ENCODE measurements at places on chromosomes 16 and 17.

DNA sequence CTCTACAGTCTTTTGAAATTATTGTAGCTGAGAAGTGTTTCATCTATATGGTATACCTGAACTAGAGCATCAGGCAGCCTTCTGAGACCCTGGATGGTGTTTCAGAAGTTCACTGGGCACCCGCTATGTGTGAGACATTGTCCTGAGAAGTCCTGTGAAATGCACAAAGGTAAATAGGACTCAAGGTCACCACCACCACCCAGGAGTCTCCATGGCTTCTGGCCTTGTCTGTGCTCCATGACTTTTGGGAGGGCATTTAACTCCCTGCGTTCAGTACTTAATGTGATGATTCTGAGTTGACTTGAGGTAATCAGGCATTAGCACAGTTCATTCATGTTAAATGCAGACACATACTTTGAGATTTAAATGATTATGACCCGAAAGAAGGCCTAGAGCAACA is 1.1 kb downstream of the MLYCD start:
- DNase-seq: no peak

DNA sequence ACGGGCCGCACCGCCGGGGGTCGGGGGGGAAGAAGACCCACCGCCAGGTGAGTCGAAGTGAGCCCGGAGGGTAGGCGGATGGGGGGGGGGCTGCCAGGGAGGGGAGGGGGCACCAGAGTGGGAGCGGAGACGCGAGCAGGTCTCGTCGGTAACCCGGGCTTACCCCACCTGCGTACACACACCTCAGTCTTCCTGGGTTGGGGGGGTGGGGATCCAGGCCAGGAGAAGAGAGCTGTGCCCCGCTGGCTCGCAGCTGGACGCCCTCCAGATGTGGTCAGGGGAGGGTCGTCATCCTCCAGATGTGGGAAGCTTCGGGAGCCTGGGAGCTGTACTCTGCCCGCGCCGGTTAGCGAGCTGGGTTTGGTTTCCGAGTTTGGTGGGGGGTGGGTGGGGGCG is 1.2 kb downstream of the CACNA1G start:
- DNase-seq: no peak

- no peak for DNase-seq
Observed at GRCh38 chr16:4212934-4213296, 29.0 kb downstream of the SRL start.

DNA sequence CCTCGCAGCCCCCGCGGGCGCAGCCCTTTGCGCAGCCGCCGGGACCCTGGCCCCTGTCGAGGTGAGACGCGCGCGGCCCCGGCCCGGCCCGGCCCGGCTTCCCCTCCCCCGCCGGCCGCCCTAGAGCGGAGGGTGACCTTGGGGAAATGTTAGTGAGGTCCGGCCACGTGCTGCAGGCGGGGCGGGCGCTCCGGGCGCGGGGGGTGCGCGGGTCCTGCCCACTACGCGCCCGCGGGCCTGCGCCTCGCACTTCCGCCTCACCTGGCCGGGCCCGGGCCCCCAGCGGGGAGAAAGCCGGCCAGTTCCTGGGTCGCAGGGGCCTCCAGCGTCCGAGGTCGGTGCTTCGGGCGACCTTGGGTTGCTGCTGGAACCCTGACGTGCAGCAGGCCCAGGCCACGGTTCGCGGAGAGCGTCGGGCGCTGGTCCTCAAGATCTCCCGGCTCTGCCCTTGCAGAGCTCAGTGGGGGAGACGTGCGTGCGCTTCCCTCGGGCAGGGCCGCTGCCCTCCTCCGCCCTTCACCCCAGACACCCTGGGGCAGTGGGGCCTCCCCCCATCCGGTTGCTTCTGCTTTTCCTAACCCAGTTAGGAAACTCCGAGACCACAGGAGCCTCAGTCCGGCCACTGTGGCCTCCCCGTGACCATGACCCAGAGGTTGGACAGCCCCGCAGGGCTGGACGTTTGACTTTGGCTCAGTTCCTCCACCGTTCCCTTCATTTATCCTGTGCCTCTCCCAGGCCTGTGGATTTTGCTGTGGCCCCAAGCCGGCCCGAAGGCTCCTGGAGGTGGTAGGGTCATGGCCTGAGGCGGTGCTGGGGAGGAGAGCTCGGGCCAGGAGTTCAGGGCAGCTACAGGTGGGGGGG is 791 bp downstream of the MCRIP2 start:
- peak; percentile 39 for DNase-seq

DNA sequence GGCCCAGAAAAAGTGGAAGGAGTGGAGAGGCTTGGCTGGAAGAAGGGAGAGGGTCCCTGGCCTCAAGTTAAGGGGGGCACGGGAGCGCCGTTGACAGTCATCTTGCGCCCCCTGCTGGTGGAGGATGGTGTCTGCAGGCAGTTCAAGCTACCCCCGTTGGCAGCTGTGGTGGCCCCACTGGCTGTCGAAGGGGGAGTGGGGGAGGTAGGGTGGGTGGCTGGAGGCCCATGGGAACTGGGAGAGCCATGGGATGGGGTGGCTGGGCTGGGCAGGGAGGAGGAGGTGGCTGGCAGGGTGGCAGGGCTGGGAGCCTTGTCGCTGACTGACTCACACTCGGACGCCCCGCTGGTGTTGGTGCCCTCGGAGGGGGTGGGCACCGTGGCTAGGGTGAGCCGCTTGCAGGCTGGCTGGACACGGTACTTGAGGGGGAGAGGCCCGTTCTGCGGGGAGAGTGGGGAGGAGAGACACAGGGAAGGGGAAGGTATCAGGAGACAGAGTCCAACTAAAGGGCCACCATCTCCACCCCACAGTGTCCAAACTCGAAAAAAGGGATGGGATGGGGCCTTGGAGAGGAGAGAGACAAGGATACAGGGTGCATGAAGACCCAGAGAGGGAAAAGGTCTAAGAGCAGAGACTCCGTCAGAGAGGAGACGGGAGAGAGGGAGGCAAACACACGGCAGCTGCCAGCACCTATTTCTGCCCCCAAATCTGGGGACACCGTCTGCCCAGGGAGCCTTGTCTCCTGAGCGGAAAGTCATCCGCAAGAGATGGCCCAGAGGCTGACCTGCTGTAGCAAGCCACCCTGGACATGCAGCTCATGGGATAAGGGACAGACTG is 5.2 kb downstream of the CISD3 start:
- DNase-seq: peak; percentile 76

DNA sequence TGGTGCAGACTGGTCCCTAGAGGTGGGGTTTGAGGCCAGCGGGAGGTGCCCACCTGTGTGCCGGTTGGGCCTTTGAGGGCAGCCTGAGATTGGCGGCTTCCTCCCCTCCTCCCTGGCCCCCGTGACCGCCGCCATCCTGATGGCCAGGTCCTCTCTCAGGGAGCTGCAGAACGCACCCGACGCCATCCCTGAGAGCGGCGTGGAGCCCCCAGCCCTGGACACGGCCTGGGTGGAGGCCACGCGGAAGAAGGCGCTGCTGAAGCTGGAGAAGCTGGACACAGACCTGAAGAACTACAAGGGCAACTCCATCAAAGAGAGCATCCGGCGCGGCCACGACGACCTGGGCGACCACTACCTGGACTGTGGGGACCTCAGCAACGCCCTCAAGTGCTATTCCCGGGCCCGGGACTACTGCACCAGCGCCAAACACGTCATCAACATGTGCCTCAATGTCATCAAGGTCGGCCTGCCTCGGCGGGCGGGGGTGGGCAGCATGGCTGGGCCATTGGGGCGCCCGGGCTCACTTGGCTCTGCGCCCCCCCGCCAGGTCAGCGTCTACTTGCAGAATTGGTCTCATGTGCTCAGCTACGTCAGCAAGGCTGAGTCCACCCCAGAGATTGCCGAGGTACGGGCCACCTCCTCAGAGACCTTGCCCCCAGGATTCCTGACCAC is 2.8 kb downstream of the GPS1 start:
- no peak for DNase-seq

GRCh38 chr17:64741038-64741641 is 79.0 kb upstream of the SMURF2 start:
- no peak for DNase-seq

- DNase-seq: no peak
Observed at GRCh38 chr17:57920916-57921703, 34.1 kb downstream of the CUEDC1 start.

DNA sequence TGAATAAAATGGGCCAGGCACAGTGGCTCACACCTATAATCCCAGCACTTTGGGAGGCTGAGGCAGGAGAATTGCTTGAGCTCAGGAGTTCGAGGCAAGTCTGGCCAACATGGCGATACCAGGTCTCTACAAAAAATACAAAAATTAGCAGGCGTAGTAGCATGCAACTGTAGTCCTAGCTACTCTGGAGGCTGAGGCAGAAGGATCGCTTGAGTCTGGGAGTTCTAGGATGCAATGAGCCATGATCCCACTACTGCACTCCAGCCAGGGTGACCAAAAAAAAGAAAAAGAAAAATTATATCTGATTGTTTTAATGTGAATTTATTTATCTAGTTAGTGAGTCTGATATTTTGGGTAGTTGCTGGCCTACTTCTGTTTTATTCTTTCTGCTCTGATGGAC is 7.0 kb downstream of the IL34 start:
- no peak for DNase-seq

GRCh38 chr17:59311051-59311468 is 20.4 kb upstream of the YPEL2 start:
- peak; percentile 25 for DNase-seq

- DNase-seq: peak; percentile 97
Observed at GRCh38 chr17:63848834-63849689, 6.6 kb upstream of the SMARCD2 start.

DNA sequence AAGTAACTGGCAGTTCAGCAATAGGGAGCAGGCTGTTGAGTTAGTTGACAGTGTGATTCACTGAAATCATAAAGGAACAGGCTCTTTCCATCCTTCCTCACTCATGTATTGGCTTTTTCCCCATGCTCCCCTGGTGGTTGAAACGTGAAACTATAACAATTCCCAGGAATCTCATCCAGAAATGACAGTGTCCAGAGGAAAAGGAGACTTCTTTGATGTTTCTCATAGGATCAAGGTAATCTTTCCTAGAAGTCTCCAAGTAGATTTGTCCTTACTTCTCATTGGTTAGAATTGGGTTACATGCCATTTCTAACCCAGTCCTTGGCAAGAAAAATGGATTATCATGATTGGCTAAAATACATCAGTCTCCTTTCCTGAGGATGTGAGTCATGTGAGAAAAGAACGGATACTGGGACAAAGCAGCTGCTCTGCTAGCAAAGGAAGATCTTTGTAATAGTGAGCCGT is 14.4 kb downstream of the TTC19 start:
- no peak for DNase-seq

DNA sequence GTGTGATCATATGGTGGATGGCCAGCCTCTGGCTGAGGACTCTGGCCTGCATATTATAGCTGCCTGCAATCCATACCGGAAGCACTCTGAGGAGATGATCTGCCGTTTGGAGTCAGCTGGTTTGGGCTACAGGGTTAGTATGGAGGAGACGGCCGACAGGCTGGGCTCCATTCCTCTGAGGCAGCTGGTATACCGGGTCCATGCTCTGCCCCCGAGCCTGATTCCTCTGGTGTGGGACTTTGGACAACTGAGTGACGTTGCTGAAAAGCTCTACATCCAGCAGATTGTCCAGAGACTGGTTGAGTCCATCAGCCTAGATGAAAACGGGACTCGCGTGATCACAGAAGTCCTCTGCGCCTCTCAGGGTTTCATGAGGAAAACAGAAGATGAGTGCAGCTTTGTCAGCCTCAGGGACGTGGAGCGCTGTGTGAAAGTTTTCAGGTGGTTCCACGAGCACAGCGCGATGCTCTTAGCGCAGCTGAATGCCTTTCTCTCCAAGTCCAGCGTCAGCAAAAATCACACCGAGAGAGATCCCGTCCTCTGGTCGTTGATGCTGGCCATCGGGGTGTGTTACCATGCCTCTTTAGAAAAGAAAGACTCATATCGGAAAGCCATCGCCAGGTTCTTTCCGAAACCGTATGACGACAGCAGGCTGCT is 69.0 kb upstream of the ENDOV start:
- no peak for DNase-seq

- DNase-seq: peak; percentile 67
Observed at GRCh38 chr16:20763461-20764232, at the start of gene ACSM3. Gene ACSM3, plus strand, starts transcription at chr16:20764014. Its CDS starts 6,021 bp downstream, at chr16:20770035.

DNA sequence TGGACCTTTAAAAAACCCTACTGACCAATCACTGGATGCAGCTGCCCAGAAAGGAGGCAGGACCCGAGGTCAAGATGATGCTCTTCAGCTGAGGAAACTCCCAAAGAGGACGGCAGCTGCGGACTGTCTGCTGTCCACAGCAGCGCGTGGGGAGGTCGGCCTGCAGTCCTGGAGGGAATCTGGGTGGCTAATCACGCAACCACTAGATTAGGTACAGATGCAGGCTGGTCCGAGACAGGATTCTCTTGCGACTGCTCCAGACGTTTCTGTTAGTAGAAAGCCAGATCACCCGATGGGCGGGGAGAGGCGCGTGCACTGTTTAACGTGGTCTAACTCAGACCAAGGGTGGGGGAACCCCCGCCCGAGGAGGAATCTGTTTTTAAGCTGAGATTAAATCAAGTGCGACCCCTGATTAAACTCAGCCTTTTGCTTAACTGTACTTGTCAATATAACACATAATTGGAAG is 8.8 kb downstream of the CTRB2 start:
- no peak for DNase-seq

DNA sequence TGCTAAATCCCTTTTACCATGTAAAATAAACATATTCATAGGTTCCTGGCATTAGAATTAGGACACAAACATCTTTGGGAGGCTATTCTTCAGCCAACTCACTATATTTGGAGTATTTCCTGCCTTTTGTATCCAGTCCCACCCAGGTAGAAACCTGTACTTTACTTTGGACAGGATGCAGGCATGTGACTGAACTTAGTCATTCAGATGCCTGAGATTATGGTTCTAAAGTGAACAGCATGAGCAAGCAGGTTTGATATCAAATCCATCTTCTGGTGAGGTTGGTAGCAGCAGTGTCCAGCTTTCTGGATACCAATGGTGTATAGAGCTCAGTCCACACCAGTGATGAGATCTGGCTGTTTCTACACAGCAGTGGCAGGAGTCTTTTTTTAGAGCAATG is 20.2 kb downstream of the CA10 start:
- DNase-seq: no peak

DNA sequence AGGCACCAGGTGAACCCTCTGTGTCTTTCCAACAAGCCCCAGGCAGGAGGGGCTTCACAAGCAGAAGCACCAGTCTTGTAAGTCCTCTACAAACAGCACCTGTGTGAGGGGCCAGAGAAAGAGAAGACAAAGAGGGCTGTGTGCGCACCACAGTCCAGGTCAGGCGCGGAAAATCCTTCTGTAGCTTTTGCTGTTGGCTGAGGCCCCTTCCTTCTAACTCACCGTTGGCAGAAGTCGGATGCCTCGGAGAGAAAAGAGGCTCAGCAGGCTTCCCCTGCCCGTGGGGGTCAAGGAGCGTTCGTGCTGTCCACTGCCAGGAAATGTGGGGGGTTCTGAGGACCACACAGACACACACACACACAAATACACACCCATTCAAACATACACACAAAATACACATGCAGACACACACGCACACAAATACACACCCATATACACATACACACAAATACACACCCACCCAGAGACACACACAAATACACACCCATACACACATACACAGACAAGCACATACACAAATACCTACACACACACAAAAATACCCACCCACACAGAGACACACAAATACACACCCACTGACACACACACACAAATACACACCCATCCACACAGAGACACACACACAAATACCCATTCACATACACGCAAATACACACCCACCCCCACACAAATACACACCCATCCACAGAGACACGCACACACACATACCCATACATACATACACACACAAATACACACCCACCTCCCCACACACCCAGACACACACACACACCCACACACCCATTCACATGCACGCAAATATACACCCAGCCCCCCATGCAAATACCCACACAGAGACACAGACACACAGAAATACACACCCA is 6.8 kb downstream of the ZG16B start:
- DNase-seq: no peak
